T-helper 2 cell treated with Interferon-gamma antibody and Interleukin-4, amounts not matched to agents 5 μg/mL and 100 μg/mL, for 36 hours (primary cell): ENCODE measurements at places on chromosomes 2 and 18.

GRCh38 chr2:212713681-212714080 lies 175.1 kb upstream of the ERBB4 start:
- no peak overlapping the region for H3K27ac ChIP-seq
- no peak overlapping the region for H3K4me3 ChIP-seq
- no peaks in the 10 kb centered on the region for H3K4me1 ChIP-seq

GRCh38 chr2:203246646-203247045 lies 7.8 kb downstream of the CYP20A1 start:
- no peak for DNase-seq
- H3K27me3 ChIP-seq, result no peaks in the 10 kb centered on the region
- H3K36me3 ChIP-seq, result peaks cover 35% of the 10 kb centered on the region
- no peak overlapping the region for H3K4me3 ChIP-seq

GRCh38 chr2:137535897-137536296 lies 428.4 kb upstream of the HNMT start:
- H3K36me3 ChIP-seq, result no peaks in the 10 kb centered on the region
- H3K27ac ChIP-seq, result no peak overlapping the region
- no peaks in the 10 kb centered on the region for H3K4me1 ChIP-seq
- DNase-seq, result no peak
- no peaks in the 10 kb centered on the region for H3K27me3 ChIP-seq
- H3K4me3 ChIP-seq, result no peak overlapping the region

DNA sequence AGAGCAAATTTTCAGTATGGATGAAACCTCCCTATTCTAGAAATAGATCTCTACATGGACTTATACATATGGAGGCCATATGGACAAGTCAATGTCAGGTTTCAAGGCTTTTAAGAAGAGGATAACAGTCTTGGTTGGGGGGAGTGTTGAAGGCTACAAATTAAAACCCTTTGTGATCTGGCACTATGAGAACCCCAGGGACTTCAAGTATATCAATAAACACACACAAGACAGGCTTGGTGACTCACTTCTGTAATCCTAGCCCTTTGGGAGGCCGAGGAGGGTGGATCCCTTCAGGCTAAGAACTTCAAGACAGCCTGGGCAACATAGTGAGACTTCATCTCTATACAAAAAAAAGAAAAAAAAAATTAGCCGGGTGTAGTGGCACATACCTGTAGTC lies 127.2 kb upstream of the SP5 start:
- H3K27ac ChIP-seq, result no peak overlapping the region
- no peaks in the 10 kb centered on the region for H3K4me1 ChIP-seq
- H3K4me3 ChIP-seq, result no peak overlapping the region
- no peaks in the 10 kb centered on the region for H3K36me3 ChIP-seq
- DNase-seq, result no peak
- no peaks in the 10 kb centered on the region for H3K27me3 ChIP-seq

DNA sequence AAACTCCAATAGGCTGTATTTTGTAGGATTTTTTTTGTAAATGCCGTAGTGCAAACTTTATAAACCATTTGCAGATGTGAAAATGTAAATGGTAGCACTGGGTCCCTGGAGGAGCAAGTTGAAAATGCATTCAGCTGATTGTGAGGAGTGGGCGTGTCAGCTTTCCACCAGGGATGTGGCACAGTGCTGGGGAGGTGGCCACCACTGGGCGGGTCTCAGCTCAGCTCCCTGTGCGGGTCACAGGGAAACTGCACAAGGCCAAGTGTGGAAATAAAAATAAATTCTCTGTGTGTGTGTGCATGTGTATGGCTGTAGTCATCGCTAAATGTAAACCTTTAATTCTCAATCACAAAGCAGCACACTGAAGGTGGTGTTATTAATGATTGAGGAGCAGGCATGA lies 137.2 kb upstream of the PXDN start:
- no peak for DNase-seq
- no peaks in the 10 kb centered on the region for H3K4me1 ChIP-seq

DNA sequence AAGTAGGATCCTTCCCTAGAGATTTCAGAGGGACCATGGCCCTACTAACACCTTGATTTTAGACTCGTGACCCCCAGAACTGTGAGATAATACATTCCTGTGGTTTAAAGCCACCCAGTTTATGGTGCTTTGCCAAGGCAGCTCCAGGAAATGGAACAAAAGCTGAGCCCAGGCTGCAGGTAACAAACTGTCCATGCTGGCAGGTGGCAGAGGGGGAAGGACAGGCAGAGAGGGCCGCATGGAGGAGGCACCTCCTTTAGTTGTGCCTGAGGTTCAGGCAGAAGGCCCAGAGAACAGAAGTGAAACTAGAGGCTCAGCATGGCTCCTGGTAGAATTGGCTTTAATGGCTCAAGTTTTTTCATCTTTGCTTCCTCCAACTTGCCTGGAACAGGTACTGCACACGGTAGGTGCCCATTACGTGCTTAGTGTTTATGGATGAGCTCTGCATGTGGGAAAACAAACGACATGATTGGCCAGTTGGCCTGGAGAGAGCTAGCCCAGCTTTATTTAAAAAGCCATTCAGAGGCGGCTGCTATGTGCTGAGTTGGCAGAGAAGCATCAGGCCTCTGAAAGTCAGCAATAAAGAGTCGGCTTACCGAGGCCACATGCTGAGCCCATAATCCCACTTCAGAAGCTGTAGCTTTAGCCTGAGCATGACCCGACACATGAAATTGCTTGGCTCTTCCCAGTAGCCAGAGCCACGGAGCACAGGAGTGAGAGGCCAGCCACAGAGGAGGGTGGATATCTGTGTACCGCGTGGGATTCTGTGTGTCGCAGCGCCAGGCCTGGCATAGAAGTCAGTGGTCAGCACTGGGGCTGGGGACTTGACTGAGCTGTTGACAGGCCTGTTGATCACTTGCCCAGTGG lies 36.5 kb downstream of the HS1BP3 start:
- H3K4me3 ChIP-seq, result no peak overlapping the region
- no peaks in the 10 kb centered on the region for H3K36me3 ChIP-seq
- H3K27me3 ChIP-seq, result no peaks in the 10 kb centered on the region
- H3K4me1 ChIP-seq, result no peaks in the 10 kb centered on the region

- H3K4me3 ChIP-seq, result no peak overlapping the region
- no peak for DNase-seq
- H3K36me3 ChIP-seq, result no peaks in the 10 kb centered on the region
- peaks cover 17% of the 10 kb centered on the region for H3K4me1 ChIP-seq
- H3K27me3 ChIP-seq, result peaks cover 33% of the 10 kb centered on the region
These were observed 114.5 kb downstream of the GYPC start for GRCh38 chr2:126770466-126770865.

GRCh38 chr2:119109866-119110265 lies 48.7 kb downstream of the C1QL2 start:
- no peaks in the 10 kb centered on the region for H3K36me3 ChIP-seq
- H3K4me3 ChIP-seq, result no peak overlapping the region
- H3K4me1 ChIP-seq, result no peaks in the 10 kb centered on the region
- H3K27me3 ChIP-seq, result no peaks in the 10 kb centered on the region
- no peak overlapping the region for H3K27ac ChIP-seq
- no peak for DNase-seq

- H3K4me3 ChIP-seq, result peak overlapping the region; percentile 4
- H3K27me3 ChIP-seq, result no peaks in the 10 kb centered on the region
- H3K36me3 ChIP-seq, result peaks cover 64% of the 10 kb centered on the region
- no peak for DNase-seq
- peak overlapping the region; percentile 27 for H3K27ac ChIP-seq
- peaks cover 54% of the 10 kb centered on the region for H3K4me1 ChIP-seq
These were observed 43.0 kb downstream of the TNFRSF11A start for GRCh38 chr18:62368100-62368499.

GRCh38 chr2:203802342-203803052 lies 65.1 kb upstream of the CTLA4 start:
- peak overlapping the region; percentile 33 for H3K4me3 ChIP-seq
- DNase-seq, result peak; percentile 74
- peaks cover 49% of the 10 kb centered on the region for H3K4me1 ChIP-seq
- peak overlapping the region; percentile 15 for H3K27ac ChIP-seq

DNA sequence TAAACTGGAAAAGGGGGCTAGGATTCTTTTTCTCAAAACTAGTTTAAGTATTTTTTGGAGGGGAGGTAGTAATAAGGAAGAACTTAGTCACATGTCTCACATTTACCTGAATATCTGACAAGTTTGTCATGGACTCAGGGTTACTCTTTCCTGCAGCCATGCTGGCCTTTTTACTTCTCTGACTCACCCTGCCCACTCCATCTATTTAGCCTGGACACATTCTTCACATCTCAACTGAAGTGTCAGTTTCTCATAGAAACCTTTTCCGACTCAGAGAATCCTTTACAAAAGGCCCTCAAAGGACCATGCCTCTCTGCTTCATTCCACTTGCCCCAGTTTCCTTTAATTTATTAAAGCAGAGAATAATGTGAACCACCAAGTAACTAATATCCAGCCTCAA lies 42.6 kb downstream of the SCN7A start:
- no peaks in the 10 kb centered on the region for H3K4me1 ChIP-seq
- no peaks in the 10 kb centered on the region for H3K36me3 ChIP-seq
- no peak overlapping the region for H3K4me3 ChIP-seq
- H3K27ac ChIP-seq, result no peak overlapping the region
- H3K27me3 ChIP-seq, result no peaks in the 10 kb centered on the region

- DNase-seq, result no peak
- H3K27me3 ChIP-seq, result no peaks in the 10 kb centered on the region
- H3K4me1 ChIP-seq, result no peaks in the 10 kb centered on the region
- no peaks in the 10 kb centered on the region for H3K36me3 ChIP-seq
- no peak overlapping the region for H3K4me3 ChIP-seq
These were observed 62.3 kb upstream of the FSIP2 start for GRCh38 chr2:185676316-185676715.

DNA sequence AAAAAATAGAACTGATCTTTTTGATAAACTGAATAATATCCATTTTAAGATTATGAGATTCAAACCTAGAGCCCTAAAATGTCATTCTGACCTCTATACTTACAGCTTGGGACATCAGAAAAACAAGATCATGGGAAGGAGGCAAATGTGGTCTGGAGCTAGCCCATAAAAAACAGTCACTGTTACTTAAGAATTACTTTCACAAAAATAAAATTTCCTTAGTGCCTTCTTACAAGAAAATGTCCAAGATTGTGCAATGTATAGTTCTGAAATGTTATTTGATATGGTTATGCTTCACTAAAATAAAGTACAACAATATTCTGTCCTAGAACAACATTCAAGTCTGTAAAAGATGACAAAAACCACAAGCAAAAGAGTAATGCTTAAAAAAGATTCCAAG lies 247.6 kb downstream of the DYM start:
- H3K36me3 ChIP-seq, result peaks cover 3% of the 10 kb centered on the region
- DNase-seq, result no peak
- H3K4me1 ChIP-seq, result no peaks in the 10 kb centered on the region
- no peaks in the 10 kb centered on the region for H3K27me3 ChIP-seq
- H3K27ac ChIP-seq, result no peak overlapping the region

DNA sequence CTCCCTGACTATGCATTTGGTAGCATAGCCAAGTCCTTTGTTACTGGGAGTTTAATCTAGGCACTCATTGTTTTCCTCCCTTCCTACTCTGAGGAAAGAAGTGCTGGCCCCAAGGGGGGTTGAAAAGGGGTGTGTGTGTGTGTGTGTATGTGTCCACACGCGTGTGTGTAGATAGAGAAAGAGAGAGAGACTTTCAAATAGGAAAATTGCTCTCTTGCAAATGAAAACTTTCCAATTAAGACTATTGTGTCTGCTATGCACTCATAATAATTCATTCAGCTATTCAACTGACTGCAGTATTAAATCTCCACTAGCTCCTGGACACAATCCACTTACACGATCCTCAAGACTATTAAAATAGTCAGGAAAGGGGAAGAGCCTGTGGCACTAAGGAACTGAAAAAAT lies 92.9 kb upstream of the CSRNP3 start:
- no peaks in the 10 kb centered on the region for H3K36me3 ChIP-seq
- no peak for DNase-seq
- H3K27ac ChIP-seq, result no peak overlapping the region
- H3K27me3 ChIP-seq, result peaks cover 8% of the 10 kb centered on the region
- H3K4me1 ChIP-seq, result no peaks in the 10 kb centered on the region
- no peak overlapping the region for H3K4me3 ChIP-seq
